ENCODE measurements at places on chromosomes 1 and 21.

GRCh38 chr21:35529171-35529863 is 480.2 kb upstream of the RUNX1 start:
- no peak for DNase-seq

DNA sequence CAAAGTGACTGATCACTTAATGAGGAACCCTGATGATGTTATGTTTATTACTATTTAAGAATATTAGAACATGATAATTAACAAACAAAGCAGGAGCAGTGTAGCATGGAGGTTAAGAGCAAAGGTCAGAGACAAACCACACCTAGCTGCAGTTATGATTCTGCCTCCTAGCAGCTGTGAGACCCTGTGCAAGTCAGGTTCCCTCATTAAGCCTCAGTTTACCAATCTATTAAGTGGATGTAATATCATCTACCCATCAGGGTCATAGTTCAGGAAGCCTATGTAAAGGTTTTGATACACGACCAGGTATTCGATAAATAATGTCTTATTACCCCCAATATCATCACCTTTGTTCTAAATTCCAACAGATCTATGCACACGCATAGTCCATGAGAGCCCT is 32.0 kb downstream of the DUSP10 start:
- DNase-seq = no peak

DNA sequence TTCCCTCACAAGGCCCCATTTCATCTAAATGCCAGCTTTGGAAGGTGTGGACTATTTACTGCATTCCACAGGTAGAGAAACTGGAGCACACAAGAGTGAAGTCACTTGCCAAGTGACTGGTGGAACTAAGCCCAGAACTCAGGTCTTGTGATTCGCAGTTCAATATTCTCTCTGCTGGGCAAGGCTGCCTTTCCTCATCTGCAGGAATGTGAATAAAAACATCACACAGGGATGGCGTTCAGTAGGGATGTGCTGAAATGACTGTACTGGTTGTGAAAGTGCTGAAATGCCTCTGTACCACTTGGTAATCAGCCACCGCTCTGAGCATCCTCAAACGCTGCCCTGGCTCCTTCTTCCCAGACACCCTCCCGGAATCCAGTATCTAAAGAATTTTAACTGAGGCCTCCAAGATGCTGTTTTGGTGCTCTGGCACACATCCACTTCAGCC is 145.6 kb downstream of the HIVEP3 start:
- peak; percentile 90 for DNase-seq

DNA sequence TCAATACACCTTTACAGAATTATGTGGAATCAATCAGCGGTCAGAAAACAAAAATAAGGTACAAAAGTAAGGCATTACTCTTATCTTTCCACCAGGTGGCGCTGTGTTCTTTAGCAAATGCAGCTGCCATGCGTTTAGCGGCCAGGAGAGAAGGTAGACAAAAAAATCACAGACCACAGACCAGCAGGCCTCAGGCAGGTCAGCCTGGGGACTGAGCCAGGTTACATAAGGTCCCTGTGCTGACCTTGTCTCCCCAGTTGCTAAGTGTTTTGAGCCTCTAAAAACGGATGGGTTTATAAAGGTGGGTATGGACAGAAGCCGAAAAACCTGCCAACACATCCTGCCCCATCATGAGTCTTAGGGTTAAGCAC is 2.8 kb downstream of the RGS16 start:
- no peak for DNase-seq

DNA sequence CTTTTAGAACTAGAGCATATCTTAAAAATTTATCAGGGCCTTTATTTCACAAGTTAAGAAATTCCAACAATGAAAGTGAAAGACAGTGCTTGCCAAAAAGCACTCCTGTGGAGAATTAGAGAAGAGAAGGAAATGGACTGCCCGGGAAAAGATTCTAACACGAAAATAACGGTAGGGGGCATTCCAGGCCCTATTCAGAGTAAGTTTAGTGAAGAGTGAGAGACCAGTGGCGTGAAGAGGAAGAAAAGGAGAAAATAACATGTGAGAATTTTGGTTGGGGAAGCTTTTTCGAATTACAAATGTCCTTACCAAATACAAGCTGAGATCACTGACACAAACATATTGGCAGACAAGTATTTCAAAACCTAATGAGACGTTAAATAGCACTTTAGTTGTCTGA is 38.4 kb upstream of the RBM34 start:
- DNase-seq = peak; percentile 15

DNA sequence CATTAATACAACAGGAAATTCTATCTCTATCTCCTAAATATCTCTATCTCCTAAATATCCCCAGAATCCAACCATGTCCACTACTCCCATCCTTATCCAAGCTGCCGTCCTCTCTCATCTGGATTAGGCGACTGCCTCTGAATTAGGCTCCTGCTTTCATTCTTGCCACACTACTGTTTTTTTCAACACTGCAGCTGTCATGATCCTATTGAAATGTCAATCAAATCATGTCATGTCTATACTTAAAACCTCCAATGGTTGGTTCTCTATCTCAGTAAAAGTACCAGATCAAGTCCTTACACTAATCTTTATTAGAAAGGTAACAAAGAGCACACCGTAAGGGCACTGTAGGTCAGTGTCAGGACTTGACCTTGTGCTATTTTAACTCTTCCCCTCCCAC is 82.0 kb upstream of the NFIA start:
- no peak for DNase-seq

GRCh38 chr1:92291372-92291999 is 7.3 kb downstream of the GLMN start:
- DNase-seq = peak; percentile 21

DNA sequence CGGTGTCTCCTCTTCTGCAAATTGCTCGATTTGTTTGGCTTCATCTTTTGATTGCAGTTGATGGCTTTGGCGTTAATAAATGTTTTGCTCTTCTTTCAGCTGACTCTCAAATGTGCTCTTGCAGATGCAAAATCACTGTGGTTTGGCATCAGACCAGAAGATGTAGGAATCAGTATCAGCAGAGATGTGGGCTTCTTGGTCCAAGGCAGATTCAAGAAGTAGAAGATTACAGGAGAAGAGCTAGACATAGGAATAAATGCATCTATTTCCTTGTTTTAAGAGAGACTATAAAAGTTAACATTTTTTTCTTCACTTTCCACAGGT is 59.8 kb upstream of the BACH1 start:
- peak; percentile 74 for DNase-seq

- no peak for DNase-seq
These were observed 352.0 kb downstream of the USH2A start for GRCh38 chr1:216071262-216071661.

- no peak for DNase-seq
These were observed 340.1 kb downstream of the MATN1 start for GRCh38 chr1:30383221-30383711.

- peak; percentile 6 for DNase-seq
These were observed 61.1 kb upstream of the RCOR3 start for GRCh38 chr1:211198111-211198510.
